ENCODE measurements at places on chromosomes 12 and 14.

GRCh38 chr12:31225656-31226535 is 100.1 kb downstream of the SINHCAF start:
- DNase-seq, result no peak

- DNase-seq, result no peak
Measured at GRCh38 chr14:105064001-105064400, 1.2 kb downstream of the GPR132 start.

DNA sequence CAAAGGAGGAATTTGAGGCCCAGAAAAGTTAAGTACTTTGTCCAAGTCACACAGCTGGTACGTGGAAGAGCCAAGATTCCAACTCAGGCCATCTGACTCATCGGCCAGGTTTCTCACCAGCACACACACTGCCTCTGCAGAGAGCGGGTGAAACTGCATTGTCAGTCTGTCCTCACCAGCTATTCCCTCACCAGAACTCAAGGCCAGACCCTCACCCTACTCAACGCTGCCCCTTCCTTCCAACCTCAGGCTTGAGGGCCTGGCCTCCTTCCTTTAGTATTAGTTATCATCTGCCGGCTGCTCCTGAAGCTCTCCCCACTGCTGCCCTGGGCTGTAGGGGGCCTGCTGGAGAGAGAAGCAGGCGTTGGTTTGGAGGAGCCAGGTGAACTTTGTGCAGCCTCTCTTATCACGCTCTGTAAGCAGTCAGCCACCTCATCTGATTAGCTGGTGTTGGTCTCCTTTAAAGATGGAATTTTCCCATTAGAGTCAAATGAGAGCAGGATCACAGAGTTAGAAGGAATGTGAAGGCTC is 16.6 kb upstream of the PLEK2 start:
- DNase-seq, result no peak

DNA sequence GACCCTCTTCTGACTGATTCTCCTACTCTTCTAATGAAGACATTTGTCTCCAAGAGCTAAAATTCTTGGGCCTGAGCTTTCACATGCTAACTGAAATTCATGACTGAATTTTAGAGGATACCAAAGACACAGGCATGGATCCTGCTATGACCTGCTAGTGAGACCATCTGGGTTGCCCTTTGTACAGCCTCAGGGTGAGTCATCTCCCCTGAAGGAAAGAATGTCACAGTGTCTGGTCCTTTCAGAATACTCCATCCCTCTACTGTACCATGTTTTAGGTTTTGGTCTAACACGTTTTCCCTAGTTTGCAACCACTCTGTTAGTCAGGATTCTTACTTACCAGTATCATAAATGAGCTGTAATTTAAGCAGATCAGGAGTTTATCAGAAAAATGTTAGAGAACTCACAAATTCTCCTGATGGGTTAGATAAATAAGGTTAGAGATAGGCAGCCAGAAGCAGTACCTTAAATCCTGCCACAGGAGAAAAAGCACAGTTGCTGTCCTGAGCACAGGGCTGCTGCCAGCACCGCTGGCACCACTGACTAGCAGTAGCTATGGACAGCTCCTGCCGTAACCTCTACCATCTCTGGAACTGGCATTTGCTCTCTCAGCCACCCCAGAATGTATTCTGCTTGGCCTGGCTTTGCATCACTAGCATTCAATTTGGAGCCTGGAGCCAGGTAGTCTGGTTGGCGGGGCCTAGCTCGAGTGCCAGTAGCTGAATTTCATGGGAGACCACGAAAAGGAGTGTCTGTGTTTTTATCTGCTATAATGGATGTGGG is 127.6 kb downstream of the ANO6 start:
- DNase-seq, result no peak

GRCh38 chr12:64229240-64229639 is 7.1 kb upstream of the KICS2 start:
- no peak for DNase-seq

DNA sequence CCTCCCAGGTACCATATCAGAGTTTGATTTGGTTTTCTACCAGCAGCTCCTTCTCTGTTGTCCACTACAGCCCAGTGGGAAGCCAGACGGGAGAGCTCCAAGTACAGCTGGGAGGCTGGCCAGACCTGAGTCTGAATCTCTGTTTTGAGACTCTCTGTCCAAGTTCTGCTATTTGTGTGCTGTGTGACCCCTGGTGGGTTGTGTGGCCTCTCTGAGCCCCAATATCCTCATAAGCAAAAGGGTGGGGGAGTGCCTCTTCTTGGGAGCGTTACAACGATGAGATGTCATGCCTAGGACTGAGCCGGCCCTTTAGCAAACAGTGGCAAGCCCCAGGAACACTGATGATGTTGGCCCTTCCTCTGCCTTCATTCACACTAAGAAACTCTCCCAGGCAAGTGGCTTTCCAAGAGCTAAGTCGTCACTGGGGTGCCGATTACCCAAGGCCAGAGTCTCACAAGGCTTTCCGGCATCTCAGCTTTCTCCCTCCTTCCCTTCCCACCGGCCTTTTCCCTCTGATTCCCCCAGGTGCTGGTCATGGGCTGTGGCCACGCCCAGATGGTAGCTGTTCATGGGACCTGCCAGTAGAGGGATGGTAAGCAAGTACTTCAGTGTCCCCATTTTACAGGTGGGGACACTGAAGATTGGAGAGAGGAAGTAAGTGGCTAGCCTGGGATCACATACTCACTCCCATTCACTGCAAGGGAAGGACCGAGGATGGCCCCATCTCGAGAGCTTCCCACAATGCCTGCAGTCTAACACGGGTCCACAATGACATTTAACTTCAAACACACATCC is 47.7 kb downstream of the BCL11B start:
- DNase-seq, result no peak

- DNase-seq, result peak; percentile 58
Measured at GRCh38 chr14:90398315-90398839, 1.5 kb downstream of the CALM1 start.

- DNase-seq, result no peak
Measured at GRCh38 chr14:32449648-32450047, 120.5 kb downstream of the AKAP6 start.

DNA sequence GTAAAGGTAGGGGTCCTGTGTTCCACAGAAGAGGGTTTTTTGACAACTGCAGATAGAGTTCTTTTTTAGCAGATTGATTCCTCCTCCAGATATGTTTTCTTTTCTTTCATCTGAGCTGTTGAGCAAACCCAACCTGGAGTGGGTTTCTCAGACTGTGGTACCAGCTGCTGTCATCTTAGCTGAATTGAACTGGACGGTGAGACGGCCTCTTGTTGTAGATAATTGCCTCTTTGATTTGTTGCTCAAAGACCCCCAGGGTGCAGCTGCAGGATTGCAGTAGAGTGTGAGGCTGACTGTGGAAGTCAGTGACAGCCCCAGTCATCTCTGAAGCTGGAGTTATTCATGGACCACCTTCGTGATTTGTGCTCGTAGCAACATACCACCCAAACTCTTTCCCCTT is 317.7 kb downstream of the AACS start:
- no peak for DNase-seq

- DNase-seq, result no peak
Measured at GRCh38 chr12:110012137-110012536, 12.9 kb downstream of the ANKRD13A start.

DNA sequence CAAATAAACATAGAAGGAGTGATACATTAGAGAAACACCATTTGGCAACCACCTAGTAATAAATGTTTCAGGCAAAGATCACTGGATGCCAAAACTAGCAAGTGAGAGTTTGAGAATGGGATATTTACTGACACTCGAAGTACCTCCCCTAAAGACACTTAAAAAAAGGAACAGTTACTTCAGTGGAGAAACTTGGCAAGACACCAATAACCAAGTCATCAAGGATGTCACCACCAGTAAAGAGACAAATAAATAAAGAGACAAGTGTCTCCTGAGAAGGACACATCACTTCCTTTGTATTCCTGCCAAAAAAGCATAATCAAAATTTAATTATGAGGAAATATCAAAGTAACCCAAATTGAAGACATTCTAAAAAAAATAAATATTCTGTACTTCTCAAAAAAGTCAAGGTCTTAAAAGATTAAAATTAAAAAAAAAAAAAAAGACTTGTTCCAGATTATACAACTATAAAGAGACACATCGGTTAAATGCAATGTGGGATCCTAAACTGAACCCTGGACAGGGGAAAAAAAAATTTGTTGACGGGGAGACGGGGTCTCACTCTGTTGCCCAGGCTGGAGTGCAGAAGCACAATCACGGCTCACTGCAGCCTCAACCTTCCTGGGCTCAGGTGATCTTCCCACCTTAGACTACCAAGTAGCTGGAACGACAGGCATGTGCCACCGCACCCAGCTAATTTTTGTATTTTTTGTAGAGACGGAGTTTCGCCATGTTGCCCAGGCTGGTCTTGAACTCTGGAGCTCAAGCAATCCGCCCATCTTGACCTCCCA is 26.4 kb downstream of the TM7SF3 start:
- no peak for DNase-seq

- no peak for DNase-seq
Measured at GRCh38 chr14:60183741-60184140, 18.5 kb upstream of the DHRS7 start.

- no peak for DNase-seq
Measured at GRCh38 chr12:49131894-49132461, 783 bp upstream of the TUBA1B start.

DNA sequence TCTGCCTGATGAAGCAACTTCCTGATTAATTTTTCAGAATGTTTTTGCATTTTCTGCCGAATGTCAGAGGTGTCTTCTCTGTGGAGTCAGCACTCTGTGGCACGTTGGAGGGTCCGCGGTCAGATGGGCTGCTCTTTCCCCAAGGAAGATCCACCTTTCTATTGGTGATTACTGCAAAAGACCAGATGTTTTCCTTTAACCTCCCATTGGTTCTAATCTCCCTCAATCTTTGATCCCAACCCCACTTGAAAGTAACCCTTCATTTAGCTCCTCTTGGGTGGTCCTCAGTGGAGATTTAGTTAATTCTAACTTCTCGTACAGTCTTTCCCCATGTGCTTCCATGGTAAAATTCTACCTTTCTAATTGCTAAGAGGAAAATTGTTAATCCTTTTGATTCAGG is 397.7 kb upstream of the DDHD1 start:
- no peak for DNase-seq

- no peak for DNase-seq
Measured at GRCh38 chr12:23217667-23218066, 592.7 kb downstream of the ETNK1 start.

DNA sequence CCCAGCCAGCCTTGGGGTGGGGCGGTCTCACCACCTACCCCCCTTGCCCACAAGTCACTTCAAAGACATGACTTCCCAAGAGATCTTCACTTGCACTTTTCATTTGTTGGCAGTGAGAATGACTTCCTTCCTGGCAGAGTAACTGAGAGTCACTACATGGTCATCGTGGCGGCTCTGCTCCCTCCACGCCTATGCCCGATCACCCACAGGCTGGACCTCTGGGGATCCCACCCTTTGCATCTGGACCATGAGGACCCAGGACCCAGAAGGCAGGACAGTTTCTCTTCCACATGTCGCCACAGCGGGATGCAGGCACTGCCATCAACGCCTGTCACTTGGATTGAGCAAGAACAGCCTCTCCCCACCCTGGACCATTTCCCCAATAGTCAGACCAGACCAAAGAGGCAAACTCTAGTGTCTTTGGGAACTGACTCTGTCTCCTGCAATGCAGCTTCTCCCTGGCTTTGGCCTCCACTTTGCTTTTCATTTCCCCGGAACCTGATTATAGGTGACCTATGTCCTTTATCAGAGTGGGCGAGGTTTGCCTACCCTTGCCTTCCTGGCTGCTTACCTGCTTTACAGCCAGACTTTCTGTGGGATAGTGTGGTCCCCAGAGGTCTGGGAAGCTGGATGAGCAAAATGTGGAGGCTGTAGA is 3.6 kb downstream of the VDR start:
- DNase-seq, result no peak

- DNase-seq, result no peak
Measured at GRCh38 chr14:62301911-62302310, 539.7 kb downstream of the SNAPC1 start.

GRCh38 chr14:26204728-26205479 is 392.9 kb downstream of the NOVA1 start:
- no peak for DNase-seq

- no peak for DNase-seq
Measured at GRCh38 chr14:54787261-54787660, 115.4 kb downstream of the GCH1 start.

GRCh38 chr12:104683831-104684503 is 227.2 kb downstream of the CHST11 start:
- no peak for DNase-seq

DNA sequence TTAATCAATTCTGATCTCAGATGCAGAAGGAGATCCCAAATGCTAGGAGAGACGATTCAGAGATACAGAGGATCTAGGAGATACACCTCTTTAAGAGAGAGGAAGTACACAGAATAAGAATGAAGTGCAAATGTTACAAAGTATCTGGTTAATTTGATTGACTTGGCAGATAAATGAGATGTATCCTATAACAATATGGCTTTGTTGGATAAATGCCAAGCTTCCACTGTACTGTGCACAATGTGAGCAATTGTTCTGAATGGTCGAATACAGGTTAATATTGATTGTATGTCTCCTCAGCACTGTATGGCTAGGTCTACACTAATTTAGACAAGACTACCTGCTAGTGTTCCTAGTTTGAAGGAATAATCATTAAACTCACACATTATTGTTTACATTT is 119.6 kb upstream of the PTPRB start:
- no peak for DNase-seq

DNA sequence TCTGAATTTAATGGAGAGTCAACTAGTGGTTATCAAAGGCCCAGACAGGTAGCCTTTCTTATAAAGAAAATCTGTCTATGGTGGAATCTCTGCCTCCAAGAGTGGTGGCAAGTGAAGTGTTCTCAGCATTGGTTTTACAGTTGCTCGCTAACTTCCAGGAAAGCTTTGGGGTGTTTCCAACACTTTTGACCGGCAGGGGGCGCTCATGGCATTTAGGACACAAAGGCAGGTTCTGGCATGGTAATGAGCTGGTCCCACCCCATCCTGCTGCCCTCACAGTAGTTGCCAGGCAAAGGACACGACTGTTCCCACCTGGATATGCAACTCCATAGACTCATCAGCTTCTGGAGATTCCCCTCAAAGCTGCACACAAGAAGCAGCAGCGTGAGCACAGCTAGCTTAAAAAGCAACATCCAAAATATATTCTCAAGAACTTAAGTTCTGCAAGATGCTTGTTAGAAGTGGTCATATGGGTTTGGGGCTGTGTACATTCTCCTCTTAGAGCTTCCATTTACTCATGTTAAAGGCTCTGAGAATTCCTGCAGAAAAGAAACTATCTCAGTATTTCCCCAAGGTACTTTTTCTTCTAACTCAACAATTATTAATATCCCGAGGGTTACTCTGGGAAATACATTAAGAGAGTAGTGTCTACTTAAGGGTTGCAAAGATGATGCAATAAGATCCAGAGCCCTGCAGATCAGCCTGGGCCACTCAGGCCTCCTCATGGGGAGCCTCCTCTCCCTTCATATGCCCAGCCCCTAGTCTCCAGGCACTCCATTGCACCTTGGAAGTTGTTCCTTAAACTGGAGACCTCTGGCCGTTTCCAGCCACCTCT is 14.8 kb downstream of the PROX2 start:
- peak; percentile 89 for DNase-seq

GRCh38 chr14:78902010-78902623 is 731.9 kb downstream of the NRXN3 start:
- peak; percentile 30 for DNase-seq

- no peak for DNase-seq
Measured at GRCh38 chr12:55737581-55738122, 5.3 kb upstream of the GDF11 start.

GRCh38 chr12:130680451-130680990 is 35.6 kb downstream of the RIMBP2 start:
- DNase-seq, result no peak

- no peak for DNase-seq
Measured at GRCh38 chr12:32285021-32285420, 114.3 kb upstream of the FGD4 start.

- no peak for DNase-seq
Measured at GRCh38 chr12:46801293-46801692, 24.5 kb downstream of the SLC38A4 start.

GRCh38 chr14:64722842-64723447 is 18.7 kb downstream of the PLEKHG3 start:
- DNase-seq, result no peak

All from NCI-H2107 (cell line).